Uterine smooth muscle cell (primary cell): ENCODE measurements at places on chromosomes 12 and 14. TPM values are rescaled to one million over a fixed set of nuclear protein-coding genes. Genes with fewer than 3 reads are reported as not detected.

The TAS2R42 gene
- total RNA-seq, result not detected in 2 replicates

The LHX5 gene
- total RNA-seq, result not detected in 2 replicates

The SERPINA4 gene
- total RNA-seq, result not detected in 2 replicates

The CFAP251 gene
- total RNA-seq, result 2.3 and 5.0 TPM in 2 replicates

The PLEK2 gene
- 8.7 and 38.8 TPM in 2 replicates for total RNA-seq

The ASCL1 gene
- total RNA-seq, result not detected in 2 replicates

The CYP46A1 gene
- 0.11 and 0.37 TPM in 2 replicates for total RNA-seq

The TPI1 gene
- 1,238 and 1,525 TPM in 2 replicates for total RNA-seq

The IRAK4 gene
- total RNA-seq, result 22.6 and 26.1 TPM in 2 replicates
